ENCODE measurements at places on chromosomes 7 and 10. TPM values are rescaled to one million over a fixed set of nuclear protein-coding genes. Genes with fewer than 3 reads are reported as not detected.

DNA sequence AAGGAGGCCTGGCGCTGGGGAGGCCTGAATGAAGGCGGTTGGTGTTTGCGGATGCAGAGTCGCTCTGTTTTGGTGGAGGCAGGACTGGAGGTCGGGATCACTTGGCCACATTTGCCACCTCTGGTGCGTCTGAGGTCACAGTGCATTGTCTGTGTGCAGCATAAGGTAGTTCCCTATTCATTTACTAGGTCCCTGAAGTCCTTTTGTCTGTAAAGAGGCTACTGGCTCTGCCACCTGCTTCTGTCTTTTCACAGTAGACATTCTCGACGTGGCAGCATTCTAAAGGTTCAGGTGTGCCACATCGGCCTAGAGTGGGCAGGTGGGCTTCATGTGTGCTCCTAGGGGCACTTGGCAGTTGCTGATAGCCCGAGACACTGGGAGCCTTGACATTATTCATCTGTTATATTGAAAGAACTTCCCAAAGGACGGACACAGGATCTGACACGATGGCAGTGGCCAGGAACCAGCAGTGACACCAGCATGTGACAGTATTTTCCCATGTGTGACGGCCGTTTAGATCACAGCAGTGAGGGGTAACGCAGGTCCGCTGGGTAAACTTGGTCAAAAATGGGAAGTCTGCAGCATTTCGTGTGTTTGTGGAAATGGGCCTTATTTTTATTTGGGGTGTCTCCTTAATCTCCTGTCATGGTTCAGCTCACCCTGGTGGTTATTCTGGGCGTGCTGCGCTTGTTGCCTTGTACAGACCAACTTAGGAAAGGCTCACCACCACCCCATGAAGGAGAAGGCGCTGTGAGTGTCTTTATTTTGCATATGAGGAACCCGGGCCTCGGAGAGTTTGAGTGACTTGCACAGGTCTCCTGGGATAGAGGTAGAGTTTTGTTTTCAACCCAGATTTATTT is 5.9 kb downstream of the MGMT start:
- DNase-seq: no peak

DNA sequence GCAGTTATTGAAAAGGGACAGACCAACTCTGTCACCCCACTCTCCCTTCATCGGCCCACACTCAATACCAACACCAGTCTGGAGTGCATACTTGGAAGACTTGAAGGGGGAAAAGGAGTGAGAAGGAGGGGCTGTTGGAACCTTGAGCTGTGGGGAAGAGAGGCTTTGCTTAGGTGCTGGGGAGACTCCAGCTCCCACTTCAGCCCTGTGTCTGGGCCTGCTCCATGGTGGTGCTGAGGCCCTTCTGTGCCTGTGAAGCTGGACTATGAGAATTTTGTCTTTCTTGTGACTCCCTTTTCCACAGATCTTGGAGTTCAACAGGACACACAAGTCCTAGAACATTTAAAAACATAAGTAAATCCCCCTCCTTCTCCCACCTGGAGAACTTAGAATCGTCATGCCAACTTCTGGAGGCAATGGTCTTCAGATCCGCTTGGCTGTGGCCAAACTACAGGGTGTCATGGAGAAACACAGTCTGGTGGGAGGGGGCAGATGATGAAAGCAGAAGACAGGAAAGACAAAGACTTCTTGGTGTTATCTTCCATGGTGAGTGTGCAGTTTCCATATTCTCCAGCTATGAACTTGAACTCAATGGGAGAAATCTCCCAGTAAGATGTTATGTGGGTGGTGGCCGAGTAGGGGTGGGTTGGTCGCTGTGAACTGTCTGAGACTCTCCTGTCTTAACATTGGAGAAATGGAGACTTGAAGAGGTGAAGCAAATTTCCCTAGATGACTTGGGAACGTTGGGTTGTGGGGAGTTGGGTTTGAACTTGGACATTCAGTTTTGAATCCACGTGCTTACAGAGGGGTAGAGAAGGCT is 18.4 kb upstream of the GIMAP8 start:
- no peak for DNase-seq

DNA sequence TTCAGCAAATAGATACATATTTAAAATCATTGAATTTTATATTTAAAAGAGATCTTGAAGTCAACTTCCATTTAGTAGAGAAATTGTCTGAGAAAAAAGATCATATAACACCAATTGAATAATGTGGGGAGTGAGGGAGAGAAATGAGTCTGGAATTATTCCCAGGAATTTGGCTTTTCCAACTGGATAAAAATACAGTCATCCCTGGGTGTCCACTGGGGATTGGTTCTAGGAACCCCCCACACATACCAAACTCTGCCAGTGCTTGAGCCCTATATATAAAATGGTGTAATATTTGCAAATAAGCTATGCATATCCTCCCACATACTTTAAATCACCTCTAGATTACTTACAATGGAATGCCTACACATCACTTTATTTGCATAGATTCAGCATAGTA is 162.8 kb upstream of the SEMA3C start:
- no peak for DNase-seq

The ATE1 gene
- total RNA-seq: 17.4 TPM

GRCh38 chr7:1572111-1572822 is 2.4 kb upstream of the PSMG3 start:
- no peak for DNase-seq

- no peak for DNase-seq
Observed at GRCh38 chr10:126104767-126105166, 208.4 kb downstream of the FANK1 start.

DNA sequence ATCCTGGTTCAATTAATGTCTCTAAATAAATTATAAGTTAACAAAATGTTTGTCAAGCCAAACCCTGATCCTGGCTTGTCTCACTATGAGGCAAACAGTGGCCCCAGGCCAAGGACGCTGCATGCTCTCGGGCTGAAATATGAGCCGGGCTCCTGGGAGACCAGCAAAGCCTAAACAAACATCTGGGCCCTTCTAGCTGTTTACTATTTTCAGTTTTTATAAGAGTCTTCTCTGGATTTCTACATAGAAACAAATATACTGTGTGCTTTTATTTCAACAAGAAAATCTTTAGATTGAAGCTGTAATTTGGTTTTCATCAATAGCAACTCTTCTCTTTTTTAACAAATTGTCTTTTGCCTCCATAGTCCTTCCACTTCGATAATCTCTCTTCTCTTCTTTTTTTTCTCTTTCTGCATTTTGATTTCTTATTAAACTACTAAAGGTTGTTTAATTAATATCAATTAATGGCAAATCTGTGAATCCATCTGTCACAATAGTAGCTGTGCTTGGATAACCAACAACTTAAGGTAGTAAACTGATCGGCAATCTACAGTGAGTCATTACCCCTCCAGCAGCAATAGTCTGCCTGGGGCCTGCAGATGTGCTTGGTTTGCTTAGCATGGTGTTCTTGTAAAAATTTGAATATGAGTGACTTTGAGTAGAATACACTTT is 83.3 kb upstream of the DNAJC1 start:
- DNase-seq: no peak

The FAM180A gene
- total RNA-seq: not detected

DNA sequence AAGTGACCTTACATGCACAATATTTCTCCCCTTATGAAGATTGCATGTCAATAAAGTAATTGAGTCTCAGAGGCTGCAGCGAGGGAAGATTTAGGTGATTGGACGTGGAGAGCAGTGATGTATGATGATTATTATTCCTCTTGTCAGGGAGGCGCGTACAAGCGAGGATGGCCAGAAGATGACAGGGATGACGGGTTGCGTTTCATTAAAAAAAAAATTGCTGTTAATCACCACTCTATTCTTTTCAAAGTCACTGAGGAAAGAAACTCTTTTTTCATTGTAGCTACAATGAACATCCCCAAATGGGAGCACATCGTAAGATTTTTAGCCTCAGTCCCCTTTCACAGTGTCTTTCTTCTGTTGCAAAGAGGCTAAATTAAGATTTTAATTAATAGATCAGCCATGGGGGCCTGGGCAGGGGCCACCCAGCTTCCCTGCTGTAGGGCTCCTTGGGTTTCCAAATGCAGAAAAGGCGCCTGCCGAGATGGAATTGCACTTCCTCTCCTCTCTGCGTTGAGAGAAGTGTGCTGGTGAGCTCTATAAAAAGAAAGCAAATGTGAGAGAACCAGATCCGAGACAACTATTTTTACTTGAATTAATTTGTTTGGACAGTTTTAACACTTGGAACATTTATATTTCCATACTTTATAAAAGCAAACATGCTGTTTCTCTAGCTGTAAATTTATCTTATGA is 998.1 kb downstream of the LRMDA start:
- no peak for DNase-seq

GRCh38 chr7:91103363-91103762 is 160.9 kb upstream of the FZD1 start:
- no peak for DNase-seq

The PRDX3 gene
- 142 TPM for total RNA-seq

DNA sequence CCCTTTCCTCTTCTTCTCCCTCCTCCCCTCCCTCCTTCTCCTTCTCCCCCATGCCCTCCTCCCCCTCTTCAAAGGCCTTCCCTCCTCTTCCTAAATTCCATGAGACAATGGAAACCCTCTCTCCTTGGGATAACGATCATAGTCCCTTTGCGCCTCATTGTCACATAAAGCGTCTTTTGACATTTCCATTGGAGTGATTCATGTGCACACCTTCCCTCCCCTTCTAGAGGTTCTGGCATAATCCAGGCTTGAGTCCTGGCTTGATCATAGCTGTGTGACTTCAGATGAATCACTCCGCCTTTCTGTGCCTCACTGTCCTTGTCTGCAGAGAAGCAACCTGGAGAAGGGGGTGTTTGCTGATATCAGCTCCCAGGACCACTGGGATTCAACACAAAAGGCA is 204.2 kb downstream of the TNS3 start:
- DNase-seq: no peak

The GAD2 gene
- total RNA-seq: not detected

DNA sequence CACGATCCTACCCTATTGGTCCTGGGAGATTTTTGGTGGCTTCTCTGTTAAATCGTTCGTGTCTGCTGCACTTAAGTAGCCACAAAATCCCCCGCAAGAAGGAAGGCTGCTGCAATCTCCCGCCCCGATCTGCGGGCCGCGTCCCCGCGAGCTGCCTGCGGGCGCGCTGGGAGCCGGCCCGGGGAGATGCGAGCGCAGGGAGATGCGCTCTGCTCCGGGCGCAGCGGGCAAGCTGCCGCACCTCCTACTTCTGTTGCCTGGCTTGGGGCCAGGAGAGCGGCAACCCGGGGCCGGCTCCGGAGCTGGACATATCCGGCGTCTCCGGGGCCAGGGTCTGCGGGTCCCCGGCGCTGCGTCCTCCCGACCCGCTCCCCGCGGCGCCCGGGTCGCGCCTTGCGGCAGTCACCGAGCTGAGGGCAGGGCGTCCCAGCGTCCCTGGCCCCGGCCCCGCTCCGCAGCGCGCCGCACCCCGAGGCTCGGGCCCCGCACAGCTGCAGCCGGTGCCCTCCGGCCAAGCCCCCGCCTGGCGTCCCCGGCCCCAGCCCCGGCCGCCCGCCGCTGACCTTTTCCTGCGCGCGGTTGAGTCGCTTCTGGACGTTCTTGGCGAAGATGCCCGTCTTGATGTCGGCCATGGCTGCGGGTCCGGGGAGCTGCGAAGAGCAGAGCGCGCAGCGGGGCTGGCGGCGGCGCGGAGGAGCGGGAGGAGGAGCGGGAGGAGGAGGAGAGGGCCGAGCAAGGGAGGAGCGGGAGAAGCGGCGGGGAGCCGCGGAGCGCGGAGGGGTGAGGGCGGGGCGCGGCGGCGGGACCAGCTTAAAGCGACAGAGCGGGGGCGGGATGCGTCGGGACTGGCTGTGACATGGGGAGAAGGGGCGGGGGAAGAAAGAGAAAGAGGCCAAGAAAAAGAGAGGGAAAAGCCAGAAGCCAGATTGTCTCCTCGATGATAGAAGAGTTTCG is at the start of gene AMPH:
Gene AMPH, minus strand, starts transcription at position 654 of the 954 bp plus-strand sequence. Its CDS starts 22 bp downstream, at position 632.
- no peak for DNase-seq

DNA sequence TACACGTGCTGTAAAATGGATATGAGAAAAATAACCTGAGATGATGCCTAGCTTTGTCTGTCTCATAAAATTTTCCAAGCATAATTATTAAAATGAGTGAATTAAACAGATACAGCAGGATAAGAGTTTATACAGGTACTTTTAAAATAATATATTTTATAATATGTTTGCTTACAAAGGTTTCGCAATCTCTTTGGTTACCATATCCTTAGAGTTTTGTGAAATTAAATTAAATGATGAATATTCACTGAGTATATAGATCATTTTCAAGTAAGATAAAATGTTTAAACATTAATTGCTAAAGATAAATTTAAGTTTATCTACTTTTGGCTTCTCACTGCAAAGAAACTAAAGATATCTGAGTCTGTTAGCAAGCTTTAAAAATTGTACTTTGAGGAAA is 11.4 kb downstream of the SHTN1 start:
- no peak for DNase-seq

GRCh38 chr7:19030281-19030680 is 87.2 kb downstream of the TWIST1 start:
- no peak for DNase-seq

GRCh38 chr7:135486261-135486920 is 23.5 kb downstream of the CNOT4 start:
- no peak for DNase-seq

The SBDS gene
- total RNA-seq: 63.7 TPM

The HOXA13 gene
- total RNA-seq: 22.2 TPM

DNA sequence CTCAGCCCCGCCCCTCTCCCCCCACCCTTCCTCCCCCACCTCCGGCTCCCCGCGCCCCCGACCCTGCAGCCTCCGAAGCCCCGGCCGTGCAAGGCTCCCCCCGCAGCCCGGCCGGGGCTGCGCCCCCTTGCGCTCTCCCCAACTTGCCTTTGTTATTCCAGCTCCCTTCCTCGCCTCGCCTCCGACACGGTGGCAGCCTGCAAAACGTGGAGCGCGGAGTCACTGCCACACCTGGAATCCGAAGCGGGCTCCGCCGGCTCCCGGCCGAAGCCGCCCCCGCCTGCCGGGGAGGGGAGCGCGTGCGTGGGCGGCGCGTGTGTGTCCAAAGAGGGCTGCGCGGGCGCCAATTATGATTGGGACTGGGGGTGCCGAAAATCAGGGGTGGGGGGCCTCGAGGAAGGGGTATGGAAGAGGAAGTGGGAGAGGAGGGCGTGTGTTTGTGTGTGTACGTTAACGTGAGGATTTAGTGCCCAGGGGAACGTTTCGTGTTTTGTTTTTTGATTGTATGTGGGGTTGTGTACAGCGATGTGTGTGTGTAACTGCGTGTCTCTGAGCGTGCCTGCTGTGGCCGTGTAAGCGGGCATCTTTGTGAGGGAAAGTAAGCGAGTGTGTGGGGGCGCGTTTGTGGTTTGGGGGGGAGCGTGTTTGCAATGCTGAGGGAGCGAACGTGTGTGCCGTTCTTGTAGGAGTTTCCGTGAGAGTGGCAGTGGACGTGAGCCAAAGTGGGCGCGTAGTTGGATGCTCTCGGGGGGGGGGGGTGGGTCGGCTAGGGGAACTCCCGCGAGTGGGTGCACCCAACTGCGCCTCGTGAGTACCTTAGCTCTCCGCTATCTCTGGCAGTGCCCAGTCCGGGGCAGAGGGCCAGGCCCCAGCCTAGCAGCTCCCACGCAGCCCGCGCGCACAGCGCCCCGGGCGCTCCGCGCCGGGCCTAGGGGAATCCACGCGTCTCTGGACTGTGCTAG is 1.2 kb upstream of the ZMIZ1 start:
- peak; percentile 81 for DNase-seq

GRCh38 chr7:130649004-130649790 is 19.4 kb downstream of the COPG2 start:
- no peak for DNase-seq
